ENCODE measurements at places on chromosomes 5 and 9. TPM values are rescaled to one million over a fixed set of nuclear protein-coding genes. Genes with fewer than 3 reads are reported as not detected.

The GLRA1 gene
- total RNA-seq: not detected

The HTR1A gene
- not detected for total RNA-seq

The LECT2 gene
- not detected for total RNA-seq

The SECISBP2 gene
- total RNA-seq: 19.7 TPM

All from IMR-90 (cell line).